ENCODE measurements at places on chromosomes 1 and 21.
A peak's percentile ranks its signal among the peaks of the same experiment; 100 is the strongest.

DNA sequence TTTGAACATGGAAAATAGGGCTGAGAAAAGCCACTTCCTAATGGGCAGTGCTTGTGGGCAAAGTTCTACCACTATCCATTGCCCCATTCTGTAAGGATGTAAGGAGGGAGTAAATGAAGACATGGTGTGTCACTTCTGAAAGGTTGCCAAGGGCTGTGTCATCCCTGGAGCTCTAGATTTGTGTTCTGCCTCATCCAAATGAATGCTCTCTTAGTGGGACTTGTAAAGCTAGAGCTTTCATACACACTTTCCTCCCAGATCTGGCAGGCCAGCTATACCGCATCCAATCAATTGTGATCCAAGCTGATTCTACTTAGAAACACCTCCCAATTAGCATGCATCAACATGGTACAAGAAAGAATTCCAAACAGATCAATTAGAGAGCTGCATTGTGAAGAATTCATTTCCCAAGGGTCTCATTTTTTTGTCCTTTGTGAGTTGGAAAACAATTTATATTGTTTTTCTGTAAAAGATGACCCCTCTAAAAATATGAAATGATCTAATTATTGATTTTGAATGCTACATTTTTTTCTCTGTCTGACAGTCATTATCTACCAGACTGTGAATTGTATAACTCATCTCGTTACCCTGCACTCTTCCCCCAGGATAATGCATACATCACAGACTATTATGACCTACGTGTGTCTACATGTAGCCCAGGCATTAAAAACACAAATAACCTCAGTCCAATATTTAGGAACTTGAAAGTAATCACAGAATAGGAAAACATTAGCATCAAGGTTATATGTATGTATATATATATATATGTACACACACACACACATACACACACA, 117.1 kb upstream of the DUSP10 start:
- no peak for DNase-seq

GRCh38 chr1:228475812-228476211, 11.4 kb upstream of the RNF187 start:
- DNase-seq, result no peak

GRCh38 chr1:85571828-85572227, 8.7 kb upstream of the CCN1 start:
- no peak for DNase-seq

- no peak for DNase-seq
Observed at GRCh38 chr1:12728391-12728790, 12.5 kb downstream of the AADACL3 start.

GRCh38 chr1:112849425-112850033, 106.5 kb downstream of the SLC16A1 start:
- no peak for DNase-seq

DNA sequence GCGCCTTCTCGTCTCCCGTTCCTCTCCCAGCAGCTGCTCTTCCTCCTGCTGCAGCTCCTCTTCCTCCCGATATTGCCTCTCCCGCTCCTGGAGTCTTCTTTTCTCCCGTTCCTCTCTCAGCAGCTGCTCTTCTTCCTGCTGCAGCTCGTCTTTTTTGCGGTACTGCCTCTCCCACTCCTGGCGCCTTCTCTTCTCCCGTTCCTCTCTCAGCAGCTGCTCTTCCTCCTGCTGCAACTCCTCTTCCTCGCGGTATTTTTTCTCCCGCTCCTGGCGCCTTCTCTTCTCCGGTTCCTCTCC, 5.3 kb downstream of the TCHH start:
- DNase-seq, result no peak

GRCh38 chr1:151062741-151063371, 2.7 kb downstream of the MLLT11 start:
- no peak for DNase-seq

GRCh38 chr1:59333626-59334277, 36.9 kb downstream of the FGGY start:
- DNase-seq, result no peak

DNA sequence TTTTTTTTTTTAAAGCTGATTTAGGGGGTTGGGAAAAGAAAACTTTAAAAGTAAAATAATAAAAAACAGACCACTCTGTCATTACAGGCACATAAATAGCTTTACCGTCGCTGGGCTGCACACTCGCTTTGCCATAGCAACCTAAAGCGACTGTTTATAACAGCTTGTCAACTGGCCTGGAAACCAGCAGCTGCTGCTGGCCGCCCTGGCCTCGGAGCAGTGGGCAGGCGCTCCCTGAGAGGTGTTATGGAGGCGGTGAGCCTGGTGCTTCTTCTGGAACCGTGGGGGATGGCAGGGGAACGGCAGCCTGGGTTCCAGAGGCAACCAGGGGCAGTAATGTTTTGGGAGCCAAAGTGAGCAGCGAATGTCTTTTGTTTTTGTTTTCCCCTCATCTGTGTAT, 45.7 kb downstream of the ATP2B4 start:
- DNase-seq, result no peak

DNA sequence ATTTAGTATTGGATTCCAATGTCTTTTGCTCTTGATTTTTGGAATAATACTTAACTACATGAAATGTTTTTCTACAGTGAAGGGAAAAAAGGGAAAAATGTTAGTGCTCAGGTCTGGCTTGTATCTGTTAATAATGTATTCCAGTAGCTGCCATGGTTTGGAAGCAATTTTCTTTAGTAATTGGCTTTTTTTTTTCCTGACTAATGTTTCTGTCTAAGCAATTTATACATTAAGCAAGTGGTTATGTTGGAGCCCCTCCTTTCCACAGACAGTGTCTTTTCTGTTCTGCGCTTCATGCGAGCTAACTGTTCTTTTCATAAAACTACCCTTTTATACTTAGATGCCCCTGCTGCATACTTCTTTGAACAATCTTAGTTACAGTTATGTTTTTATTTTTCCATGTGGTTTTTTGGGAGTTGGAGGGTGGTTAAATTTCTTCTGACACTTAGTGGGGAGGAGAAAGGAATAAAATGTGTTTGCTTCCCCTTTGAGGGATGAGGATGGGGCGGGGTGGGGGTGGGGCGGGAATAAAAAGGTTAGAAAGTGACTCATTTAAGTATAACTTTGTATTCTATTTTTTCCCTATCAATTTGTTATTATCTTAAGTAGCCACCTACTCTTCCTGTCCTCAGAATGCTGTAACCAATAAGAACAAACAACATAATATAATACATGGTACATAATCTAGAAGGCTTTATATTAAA, 83.1 kb downstream of the CLIC4 start:
- no peak for DNase-seq

GRCh38 chr1:160835751-160836150, 26.9 kb downstream of the CD244 start:
- DNase-seq, result no peak

GRCh38 chr1:80566123-80566522, 1234.6 kb upstream of the ADGRL2 start:
- no peak for DNase-seq

DNA sequence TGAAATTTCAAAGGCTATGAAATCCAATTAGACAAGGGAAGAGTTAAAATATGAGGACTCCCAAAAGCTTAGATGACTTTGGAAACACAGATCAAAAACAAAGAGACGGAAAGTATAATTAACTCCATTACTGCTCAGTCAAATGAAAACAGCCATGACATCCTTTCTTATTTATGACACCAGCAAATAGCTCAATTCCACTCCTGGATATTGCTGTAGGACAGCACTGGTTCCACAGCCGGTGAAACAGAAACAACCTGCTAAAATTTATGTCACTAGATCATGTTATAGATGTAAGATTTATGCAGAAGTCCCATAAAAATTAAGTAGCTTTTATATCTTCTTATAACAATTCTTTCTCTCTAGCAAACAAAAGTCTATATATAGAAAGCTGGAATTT, 65.6 kb upstream of the RRP15 start:
- DNase-seq, result no peak

DNA sequence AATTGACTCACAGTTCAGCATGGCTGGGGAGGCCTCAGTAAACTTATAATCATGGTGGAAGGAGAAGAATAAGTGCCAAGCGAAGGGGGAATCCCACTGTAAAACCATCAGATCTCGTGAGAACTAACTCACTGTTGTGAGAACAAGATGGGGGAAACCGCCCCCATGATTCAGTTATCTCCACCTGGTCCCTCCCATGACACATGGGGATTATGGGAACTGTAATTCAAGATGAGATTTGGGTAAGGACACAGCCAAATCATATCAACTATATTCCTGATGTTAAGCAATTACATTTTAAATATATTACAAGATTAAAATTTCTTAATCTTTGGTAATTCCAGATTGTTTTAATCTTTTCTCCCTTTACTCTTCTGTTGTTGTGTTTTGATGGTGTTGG, 55.2 kb downstream of the FNBP1L start:
- DNase-seq, result no peak

GRCh38 chr1:119910618-119911017, 14.3 kb upstream of the ADAM30 start:
- no peak for DNase-seq

DNA sequence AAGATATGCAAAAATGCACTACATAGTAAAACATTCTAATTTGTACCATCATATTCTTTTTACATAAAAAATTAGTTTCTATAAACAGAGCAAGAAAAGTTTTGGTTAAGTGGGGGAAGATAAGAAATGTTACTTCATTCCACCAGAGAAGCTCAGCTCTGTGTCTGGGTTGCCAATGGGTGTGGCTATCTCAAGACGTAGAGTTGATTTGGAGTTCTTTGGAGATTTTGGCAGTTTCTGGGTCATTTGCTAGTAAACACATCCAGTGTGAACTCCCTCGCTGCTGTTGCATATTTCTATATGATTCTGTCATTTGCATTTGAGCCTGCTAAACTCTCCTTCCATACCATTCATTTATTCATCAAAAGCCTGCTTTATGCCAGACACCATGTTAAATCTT, 7.2 kb downstream of the RGL1 start:
- DNase-seq, result no peak

GRCh38 chr1:236282425-236282716, 613 bp upstream of the ERO1B start:
- DNase-seq, result peak; percentile 29

- no peak for DNase-seq
Observed at GRCh38 chr1:230877146-230877923, 9.0 kb upstream of the C1orf198 start.

DNA sequence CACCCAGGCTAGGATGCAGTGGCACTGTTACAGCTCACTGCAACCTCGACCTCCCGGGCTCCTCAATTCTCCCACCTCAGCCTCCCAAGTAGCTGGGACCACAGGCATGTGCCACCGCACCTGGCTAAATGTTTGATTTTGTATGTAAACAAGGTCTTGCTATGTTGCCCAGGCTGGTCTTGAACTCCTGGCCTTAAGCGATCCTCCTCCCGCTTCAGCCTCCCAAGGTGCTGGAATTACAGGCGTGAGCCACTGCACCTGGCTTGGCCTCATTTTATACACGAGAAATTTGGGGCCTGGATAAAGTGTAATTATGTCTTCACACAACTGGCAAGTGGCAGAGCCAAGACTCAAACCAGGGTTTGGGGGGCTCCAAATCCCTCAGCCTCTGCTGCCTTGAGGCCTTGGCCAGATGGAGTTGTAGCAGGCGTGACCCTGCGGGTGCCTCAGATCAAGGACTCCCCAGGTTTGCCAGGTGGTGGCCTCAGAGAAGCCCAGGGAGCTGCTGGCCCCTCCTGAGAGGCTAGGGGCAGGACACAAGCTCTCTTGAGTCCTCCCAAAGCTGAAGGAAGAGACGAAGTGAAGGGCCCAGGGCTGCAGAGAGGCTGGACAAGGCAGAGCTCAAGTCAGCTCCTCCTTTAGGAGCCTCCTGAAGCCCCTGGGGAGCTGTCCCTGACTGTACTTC, 61.7 kb downstream of the MDM4 start:
- no peak for DNase-seq

DNA sequence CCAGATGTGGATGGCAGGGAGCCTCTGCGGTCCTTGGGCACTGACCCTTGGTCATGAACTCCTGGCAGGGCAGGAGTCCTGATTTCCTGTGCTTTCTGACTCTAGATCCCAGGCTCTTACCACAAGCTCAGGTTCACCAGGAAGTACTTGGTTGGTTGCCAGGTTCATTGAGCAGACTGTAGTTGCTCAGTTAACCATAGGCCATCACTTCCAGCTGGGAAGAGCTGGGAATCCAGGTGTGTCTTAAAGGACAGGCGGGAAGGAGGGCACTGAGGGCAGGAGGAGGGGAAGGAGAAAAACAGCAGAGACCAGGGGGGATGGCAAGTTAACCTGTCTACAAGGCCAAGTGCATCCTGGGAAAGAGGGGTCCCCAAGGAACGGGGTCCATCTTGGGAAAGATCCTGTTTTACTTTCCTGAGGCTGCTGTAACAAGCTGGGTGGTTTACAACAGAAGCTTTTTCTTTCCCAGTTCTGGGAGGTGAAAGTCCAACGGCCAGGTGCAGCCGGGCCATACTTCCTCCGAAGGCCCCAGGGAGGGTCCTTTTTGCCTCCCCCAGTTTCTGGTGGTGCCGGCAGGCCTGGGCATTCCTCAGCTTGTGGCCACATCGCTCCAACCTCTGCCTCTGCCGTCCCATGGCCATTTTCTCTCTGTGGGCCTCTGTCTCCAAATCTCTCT, 11.6 kb downstream of the KCNAB2 start:
- DNase-seq, result no peak

DNA sequence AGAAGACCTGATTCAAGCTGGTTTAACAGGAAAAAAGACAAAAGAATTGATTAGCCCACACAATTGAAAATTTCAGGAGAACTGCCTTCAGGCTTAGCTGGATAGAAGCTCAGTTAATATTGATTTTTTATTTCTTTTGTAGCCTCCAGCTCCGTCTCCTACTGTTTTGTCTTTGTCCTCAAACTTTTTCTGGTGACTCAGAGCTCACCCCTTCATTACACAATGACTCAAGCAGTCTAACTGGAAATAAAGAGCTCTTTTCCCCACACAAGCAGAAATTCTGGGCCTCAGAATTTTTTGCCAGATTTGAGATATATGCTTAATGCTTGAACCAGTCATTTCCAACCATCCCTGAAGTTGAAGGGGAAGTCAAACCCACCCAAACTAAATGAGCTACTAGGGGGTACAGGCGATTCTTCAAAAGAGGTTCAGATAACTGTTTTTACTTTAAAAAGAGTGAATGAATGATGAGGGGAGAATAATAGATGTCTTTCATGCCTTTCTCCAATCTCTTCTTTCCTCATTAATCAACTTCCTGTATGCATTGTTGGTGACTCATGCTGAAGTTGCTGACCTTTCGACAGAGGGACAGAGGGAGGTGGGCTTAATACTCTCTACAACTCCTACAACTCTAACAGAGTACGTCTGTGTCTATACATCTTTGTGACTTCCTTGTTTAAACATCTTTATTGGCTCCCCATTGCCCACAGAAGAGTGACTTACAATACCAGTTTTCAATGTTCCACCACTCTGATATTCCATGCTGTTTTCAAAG, 6.2 kb upstream of the ACP6 start:
- DNase-seq, result no peak

GRCh38 chr1:172699111-172699510, 40.2 kb downstream of the FASLG start:
- peak; percentile 63 for DNase-seq

- DNase-seq, result no peak
Observed at GRCh38 chr1:168441745-168442144, 102.1 kb downstream of the XCL2 start.

- DNase-seq, result no peak
Observed at GRCh38 chr1:33326785-33327184, 5.9 kb upstream of the A3GALT2 start.

Measured in stimulated activated CD4-positive, alpha-beta T cell treated with anti-CD3 and anti-CD28 coated beads, TNF-alpha, amount 100 ng/mL, for 1 hour (primary cell).